Activated T-helper 1 cell treated with anti-CD3 and anti-CD28 coated beads, Interleukin-2, amount 50 U/mL, for 16 hours (primary cell): ENCODE measurements at places on chromosomes 11 and 22.

GRCh38 chr22:43376765-43377547 lies 33.8 kb upstream of the SCUBE1 start:
- no peak for DNase-seq

- no peak for DNase-seq
These were observed 475.9 kb upstream of the B3GAT1 start for GRCh38 chr11:134887896-134888295.

DNA sequence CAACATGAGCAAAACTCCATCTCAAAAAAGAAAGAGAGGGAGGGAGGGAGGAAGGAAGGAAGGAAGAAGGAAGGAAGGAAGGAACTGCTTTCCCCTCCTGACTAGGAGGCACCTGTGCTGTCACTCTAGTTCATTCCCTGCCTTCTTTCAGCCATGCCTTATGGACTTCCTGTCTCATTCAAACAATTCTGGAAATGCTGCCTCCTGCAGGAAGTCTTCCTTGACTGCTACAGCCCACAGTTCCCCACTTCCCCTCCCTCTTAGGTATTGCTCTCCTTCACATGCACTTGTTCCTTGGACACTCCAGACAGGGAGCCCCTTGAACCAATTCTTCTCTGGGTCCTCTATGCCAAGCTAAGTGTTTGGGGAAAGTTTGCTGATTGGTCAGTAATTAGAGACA lies 31.6 kb upstream of the WNT11 start:
- DNase-seq = no peak

DNA sequence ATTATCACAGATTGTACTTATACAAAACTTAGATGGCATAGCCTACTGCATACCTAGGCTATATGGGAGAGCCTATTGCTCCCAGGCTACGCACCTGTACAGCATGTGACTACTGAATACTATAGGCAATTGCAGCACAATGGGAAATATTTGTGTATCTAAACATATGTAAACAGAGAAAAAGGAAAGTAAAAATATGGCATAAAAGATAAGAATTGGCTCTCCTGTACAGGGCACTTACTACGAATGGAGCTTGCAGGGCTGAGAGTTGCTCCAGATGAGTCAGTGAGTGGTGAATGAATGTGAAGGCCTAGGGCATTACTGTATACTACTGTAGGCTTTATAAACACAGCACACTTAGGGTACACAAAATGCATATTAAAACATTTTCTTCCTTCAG lies 13.2 kb downstream of the APOL6 start:
- no peak for DNase-seq

DNA sequence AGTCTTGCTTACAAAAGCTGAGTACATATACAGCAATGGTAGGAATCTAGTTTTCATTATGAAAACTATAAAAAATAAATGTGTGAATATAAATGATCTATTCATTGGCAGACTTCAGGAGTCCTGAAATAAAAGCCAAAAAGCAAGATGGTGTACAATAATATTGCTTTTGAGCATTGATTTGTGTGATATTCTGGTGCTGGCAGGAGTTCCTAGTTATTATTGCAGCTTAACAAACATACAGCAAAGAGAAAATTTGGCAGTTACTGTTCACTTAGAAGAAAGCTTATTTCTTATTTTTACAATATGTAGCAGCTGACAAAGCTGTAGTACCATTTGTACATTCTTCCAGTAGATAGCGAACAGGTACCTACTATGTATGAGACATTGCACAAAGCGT lies 1518.9 kb upstream of the TENM4 start:
- no peak for DNase-seq

DNA sequence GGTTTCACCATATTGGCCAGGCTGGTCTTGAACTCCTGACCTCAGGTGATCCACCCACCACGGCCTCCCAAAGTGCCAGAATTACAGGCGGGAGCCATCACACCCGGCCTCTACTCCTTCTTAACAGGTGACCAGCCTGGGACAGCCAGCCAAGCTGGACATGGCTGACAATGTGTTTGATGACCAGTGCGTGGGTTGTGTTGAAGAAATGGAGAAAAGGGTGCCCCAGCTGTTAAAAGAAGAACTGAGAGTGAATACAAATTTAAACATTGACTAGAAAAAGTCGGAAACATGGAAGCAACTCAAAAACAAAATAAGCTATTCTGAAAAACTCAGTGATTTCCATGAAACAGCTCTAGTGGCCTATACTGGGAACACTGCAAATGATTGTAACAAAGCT lies 86.5 kb upstream of the CLPB start:
- DNase-seq = no peak

DNA sequence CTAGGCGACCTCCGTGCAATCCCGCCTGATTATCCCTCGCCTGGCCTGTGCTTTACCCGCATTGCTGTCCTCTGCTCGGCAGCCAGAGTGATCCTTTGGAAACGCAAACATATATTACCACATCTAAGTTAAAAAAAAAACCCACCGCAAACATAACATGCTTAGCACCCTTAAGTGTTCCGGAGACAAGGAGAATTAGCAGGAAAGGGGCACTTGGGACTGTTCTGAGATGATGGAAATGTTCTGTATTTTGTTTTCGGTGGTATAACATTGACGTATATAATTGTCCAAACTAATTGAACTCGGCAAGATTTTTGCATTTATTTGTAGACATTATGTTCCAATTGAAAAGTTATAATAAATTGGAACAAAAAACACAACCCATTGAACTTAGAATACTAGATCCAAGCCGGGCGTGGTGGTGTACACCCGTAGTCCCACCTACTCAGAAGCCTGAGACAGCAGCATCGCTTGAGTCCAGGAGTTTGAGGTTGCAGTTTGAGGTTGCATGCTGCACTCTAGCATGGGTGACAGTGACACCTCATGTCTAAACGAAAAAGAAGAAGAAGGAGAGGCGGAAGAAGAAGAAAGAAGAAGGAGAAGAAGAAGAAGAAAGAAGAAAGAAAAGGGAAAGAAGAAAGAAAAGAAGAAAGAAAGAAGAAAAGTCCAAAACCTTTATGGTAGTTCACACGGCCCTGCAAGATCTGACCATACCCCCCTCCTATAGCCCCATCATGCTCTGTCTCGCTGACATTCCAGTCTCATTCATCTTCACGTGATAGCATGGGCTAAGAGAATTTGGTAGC lies 604 bp upstream of the POLR3H start:
- no peak for DNase-seq

- no peak for DNase-seq
These were observed 138.3 kb downstream of the TMEM135 start for GRCh38 chr11:87176044-87176443.

GRCh38 chr11:118619444-118620197 lies 12.2 kb downstream of the PHLDB1 start:
- DNase-seq = no peak

GRCh38 chr11:94771390-94771789 lies 3.2 kb downstream of the AMOTL1 start:
- DNase-seq = no peak

DNA sequence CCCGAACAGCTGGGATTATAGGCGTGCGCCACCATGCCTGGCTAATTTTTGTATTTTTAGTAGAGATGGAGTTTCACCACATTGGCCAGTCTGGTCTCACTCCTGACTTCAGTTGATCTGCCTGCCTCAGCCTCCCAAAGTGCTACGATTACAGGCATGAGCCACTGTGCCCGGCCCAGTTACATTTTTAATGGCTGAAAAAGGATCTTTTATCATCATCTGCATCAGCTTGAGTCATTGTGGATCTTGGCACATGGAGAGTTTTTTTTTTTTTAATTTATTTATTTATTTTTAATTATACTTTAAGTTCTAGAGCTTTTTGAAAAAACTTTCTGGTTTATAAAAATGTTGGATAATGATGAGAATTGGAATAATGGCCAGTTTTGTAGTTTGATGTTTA lies 8.6 kb downstream of the IGHMBP2 start:
- DNase-seq = no peak

GRCh38 chr11:67268081-67268961 lies 2.0 kb downstream of the GRK2 start:
- peak; percentile 37 for DNase-seq

GRCh38 chr11:17735818-17736578 lies 1.4 kb downstream of the KCNC1 start:
- DNase-seq = no peak

GRCh38 chr11:116537709-116538108 lies 235.1 kb downstream of the BUD13 start:
- DNase-seq = no peak

- no peak for DNase-seq
These were observed 72.7 kb upstream of the RTL6 start for GRCh38 chr22:44570476-44571445.

DNA sequence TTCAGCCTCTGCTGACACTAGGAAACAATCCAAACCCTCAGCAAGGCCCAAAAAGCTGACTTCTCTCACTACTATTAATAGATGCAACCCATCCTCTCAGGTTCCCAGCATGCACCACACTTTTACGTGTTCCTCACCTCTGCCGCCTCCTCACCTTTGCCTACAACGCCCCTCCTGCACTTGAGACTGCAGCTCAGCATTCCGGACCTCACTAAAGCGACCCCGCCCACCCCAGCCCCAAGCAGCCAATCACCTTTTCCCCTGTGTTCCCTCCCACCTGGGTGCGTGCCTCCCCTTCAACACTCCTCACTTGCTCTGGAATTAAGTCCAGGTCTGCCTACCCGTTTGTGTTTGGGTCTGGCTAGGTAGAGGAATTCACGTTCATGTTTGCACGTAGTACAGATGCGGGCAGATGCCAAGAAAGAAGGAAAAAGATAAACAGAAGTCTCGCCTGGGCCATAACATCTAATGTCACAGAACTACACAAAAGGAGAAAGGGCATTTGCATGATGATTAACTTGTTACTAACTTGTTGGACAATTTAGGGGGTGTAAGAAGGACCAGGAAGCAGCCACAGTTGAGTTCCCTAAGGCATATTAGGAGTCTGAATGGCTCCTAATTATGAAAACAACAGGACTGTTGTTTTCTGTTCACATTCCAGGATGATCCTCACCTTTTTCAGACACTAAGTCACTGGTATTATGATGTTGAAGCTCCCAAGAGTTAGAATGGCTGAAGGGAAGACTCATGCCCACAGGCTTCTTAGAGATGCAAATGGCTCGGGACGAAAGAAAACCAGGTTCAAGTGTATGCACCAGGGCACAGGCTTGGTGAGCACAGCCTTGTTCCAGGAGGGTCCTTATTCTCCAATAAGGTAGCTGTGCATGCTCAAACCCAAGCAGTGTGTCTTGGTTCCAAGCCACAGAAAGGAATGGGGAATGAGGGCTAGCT lies 102.2 kb downstream of the MICAL3 start:
- no peak for DNase-seq

DNA sequence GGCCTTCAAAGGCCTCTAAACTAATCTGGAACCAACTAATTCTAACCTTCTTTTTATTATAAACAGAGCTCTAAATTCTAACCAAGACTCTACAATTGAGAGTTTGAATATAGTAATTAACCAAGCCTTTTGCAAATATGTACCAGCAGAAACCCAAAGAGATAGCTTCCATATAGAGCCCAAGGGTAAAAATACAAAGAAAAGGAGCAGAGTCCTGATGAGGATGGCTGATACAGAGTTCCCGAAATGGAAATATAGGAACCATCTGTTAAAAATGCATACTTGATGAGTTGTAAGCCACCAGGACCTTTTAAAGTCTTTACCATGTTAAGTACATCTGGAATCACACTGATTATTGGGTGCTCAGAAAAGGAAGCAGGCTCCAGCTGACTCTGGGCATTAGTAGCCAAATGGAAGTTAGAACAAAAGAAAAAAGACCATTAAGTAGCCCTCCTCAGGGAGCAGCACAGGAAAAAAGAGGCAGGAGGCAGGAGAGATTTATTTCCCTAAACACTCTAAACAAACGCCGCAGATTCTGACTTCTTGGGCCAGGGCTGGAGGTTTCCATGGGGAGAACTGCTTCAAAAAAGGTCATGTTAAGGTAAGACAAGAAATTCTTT lies 463.1 kb upstream of the FAT3 start:
- DNase-seq = no peak

DNA sequence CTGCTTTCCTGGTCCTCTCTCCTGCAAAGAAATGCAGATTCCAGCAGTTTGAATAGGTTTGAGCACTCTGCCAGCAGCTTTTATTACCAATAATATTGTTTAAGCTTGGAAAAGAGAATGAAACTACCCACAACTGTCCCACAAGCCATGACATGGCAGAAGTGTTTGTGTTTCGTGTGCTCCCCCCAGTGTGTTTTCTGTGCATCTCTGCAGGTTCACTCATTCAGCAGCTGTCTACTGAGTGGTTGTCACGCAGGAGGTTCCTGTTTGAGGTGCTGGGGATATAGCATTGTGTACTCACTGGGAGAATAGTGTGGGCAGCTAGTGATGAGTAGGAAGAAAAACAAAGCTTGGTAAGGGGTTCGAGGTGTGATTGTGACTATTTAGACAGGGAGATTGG lies 55.3 kb upstream of the SUSD2 start:
- no peak for DNase-seq

DNA sequence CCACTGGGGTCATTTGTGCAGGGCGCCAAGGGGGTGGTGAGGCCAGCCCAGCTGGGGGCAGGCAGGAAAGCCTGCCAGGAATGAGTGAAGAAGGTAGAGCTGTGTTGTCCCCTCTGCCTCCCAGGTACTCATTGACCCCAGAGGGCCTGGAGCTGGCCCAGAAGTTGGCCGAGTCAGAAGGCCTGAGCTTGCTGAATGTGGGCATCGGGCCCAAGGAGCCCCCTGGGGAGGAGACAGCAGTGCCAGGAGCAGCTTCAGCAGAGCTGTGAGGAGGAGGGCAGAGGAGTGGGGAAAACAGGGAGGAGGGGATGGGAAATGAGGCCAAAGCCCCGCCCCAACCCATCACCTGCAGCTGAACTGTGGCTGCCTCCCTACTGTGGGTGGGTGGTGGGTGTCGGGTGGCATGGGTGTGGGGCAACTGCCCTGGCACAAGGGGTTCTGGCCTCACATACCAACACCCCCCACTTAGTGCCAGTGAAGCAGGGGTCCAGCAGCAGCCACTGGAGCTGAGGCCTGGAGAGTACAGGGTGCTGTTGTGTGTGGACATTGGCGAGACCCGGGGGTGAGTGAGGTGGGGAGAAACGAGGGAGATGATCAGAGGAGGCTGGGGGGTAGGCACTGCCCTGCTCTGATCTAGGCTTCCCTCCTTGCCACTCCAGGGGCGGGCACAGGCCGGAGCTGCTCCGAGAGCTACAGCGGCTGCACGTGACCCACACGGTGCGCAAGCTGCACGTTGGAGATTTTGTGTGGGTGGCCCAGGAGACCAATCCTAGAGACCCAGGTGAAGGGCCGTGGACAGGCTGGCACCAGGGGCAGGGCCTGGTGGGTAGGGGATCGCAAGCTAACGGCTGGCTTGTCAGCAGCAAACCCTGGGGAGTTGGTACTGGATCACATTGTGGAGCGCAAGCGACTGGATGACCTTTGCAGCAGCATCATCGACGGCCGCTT lies 3.0 kb downstream of the MUS81 start:
- DNase-seq = no peak

DNA sequence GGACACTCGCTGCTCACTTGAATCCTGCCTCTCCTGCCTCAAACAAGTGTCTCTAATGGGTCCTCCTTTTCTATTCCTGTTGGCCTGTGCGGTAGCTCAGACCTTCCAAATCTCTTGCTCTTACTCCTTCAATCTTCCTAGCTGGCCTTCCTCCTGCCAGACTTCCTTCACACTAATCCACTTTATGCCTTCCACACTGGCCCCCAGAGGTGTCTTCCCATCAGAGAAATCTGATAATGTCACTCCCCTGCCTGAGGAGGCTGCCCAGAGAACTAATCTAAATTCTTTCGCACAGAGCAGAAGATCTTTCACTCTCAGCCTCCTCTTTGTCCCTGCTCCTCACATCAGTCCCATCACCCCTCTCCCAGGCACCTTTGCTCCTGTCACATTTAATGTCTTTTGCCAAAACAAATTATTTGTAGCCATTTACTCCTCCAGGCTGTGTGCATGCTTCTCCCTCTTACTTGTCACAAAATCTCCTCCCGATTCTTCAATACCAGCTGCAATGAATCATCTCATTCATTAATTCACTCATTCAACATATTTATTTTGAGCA lies 175.7 kb downstream of the MAML2 start:
- DNase-seq = no peak

GRCh38 chr11:44873537-44873936 lies 77.1 kb downstream of the TP53I11 start:
- no peak for DNase-seq
